ENCODE measurements at places on chromosomes 1 and 21.

DNA sequence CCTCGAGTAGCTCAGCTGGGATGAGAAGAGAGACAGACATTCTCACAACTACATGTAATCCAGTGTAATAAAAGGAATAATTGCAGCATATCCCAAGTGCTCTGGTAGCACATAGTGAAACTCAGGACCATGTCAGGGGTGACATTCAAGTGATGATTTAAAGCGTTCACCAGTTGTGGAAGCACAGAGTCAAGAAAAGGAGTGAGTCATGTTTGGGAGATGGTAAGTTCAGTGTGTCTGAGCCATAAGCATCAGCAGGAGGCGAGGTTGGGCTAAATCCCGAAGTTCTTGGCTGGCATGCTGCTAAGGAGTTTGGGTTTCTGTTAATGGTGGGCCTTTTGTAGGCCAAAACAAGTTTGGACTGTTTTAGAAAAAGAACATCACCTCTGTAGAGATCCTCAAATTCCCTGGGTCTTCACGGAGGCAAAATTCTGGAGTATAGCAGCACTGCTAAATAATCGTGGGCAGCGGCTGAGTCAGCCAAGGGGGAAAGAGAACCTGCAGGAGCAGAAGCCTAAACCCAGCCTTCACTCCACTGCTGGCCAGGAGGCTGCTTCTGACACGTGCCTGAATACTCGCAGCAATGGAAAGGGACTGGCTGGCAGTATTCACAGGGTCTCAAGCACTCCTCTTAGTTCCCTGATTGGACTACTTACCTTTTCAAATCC, 7.2 kb upstream of the NHLH1 start:
- DNase-seq = no peak

- no peak for DNase-seq
These were observed 196.0 kb downstream of the URB2 start for GRCh38 chr1:229822026-229822425.

GRCh38 chr1:19009882-19010321, 53.4 kb upstream of the IFFO2 start:
- no peak for DNase-seq

DNA sequence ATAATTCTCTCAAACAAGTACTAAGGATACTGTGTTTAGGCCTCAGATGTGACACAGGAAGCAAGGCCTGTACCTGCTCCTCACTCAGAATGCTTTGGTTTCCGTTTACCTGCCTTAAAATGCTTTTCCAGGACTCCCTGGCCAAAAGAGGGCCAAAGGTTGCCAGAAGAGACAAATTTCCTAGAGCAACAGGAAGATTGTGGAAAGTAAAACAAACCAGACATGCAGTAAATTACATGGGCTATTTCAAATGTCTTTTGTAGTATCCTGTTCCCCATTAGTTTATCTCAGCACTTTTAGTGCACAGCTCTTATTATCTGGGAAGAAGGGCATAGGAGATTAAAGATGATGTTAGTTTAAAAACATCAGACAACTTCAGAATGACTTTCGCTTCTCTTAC, 280.0 kb downstream of the NFIA start:
- DNase-seq = no peak

DNA sequence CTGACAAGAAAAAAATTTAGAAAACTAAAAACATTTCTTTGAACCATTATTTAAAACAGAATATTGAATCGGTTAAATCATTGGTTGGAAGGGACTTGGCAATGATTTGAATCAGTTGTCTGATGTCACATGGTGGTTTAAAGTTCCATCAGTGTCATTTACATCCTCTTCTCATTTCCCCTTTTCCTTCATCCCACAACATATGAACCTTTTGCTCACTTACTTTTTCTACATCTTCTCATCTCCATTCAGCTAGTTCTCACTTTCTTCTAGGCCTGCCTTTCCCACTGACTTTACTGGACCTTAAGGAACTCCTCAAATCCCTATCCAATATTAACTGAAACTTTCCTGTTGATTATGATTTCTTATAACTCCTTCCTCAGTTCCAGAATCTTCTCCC, 58.5 kb downstream of the PHACTR4 start:
- DNase-seq = no peak

DNA sequence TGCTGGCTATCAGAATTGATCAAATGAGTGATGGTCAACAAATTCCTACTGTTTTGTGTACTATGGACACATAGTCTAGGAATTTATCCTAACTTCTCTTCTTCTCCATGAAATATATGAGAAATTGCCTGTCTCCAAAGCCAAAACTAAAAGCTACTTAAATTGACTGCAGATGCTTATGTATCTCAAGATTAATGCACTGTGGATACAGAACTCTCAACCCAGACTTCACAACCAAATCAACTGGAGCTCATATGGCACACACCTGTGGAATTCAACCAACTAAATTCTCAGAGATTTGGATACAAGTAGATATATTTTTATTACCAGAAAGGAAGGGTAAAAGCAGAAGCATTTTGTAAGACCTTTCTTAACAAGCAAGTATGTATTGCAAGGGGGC, 566.1 kb downstream of the LTN1 start:
- no peak for DNase-seq
